ENCODE measurements at places on chromosomes 16 and 17.

DNA sequence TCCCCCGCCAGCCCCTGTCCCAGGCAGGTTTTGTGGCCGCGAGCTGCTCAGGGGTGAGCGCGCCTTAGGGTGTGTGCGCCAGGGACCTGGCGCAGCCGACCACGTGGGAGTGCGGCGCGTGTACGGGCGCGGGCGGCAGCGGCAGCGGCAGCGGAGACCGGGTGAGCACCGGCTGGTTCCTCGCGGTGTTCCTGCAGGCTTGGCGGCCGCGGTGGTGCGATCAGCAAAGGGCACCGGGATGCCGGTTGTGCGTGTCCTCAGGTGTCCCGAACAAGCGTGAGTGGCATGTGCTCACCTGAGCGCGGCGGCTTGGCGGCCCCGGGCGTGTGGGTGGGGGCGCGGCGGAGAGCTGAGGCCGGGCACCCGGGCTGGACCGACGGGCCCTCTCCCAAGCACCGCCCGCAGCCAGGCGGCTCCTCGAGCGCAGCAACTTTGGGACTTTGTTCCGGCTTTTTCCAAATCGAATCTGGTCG is 381 bp upstream of the HSD11B2 start:
- H3K27me3 ChIP-seq: peaks cover 36% of the 10 kb centered on the region
- DNase-seq: peak; percentile 42
- H3K4me1 ChIP-seq: peaks cover 7% of the 10 kb centered on the region
- no peaks in the 10 kb centered on the region for H3K36me3 ChIP-seq
- H3K4me3 ChIP-seq: peak overlapping the region; percentile 77

DNA sequence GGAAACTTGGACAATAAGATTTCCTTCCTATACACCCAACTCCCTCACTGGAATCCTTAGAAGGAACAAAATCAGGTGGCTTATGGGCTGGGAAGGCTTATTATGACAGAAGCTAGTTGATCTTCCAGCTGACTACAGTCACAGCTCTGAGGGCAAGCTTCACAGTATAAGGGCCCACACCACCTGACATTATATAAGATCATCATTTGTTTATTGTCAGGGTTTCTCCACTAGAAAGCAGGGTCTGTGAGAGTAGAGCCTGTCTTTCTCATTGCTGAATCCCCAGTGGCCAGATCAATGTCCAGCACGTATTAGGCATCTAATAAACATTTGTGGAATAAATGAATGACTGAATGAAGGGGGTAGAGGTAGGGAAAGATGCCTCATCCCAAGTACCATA is 57.8 kb upstream of the PHOSPHO1 start:
- no peaks in the 10 kb centered on the region for H3K4me1 ChIP-seq
- H3K36me3 ChIP-seq: no peaks in the 10 kb centered on the region
- no peak overlapping the region for H3K4me3 ChIP-seq
- DNase-seq: no peak
- H3K27ac ChIP-seq: no peak overlapping the region
- H3K27me3 ChIP-seq: no peaks in the 10 kb centered on the region

GRCh38 chr17:17902376-17902775 is 65.6 kb upstream of the SREBF1 start:
- H3K27me3 ChIP-seq: no peaks in the 10 kb centered on the region
- H3K4me1 ChIP-seq: peaks cover 5% of the 10 kb centered on the region
- DNase-seq: no peak
- no peak overlapping the region for H3K27ac ChIP-seq
- peaks cover 10% of the 10 kb centered on the region for H3K36me3 ChIP-seq
- H3K4me3 ChIP-seq: no peak overlapping the region

DNA sequence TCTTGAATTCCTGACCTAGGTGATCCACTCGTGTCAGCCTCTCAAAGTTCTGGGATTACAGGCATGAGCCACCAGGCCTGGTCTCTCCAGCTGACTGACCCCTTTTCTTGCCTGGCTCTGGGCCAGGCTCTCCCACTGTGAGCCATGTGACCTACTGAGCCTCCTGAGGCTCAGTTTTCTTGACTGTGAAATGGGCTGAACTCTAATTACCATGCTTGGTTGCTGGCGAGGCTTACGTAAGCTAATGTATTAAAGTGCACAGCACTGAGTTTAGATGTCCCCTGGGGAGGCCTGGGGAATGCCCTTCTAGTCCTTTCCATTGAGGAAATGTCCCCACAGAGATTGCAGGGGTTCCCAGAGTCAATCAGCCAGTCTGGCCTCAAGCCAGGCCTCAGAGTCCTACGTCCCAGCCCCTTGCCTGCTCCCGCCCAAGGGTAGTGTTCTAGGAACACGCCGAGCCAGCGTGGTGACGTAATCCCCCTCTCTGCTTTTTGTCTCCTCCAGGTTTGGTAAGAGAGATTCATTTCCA is 45.8 kb upstream of the LGALS9 start:
- no peak overlapping the region for H3K27ac ChIP-seq
- peaks cover 7% of the 10 kb centered on the region for H3K4me1 ChIP-seq
- no peak for DNase-seq
- H3K36me3 ChIP-seq: peaks cover 20% of the 10 kb centered on the region

DNA sequence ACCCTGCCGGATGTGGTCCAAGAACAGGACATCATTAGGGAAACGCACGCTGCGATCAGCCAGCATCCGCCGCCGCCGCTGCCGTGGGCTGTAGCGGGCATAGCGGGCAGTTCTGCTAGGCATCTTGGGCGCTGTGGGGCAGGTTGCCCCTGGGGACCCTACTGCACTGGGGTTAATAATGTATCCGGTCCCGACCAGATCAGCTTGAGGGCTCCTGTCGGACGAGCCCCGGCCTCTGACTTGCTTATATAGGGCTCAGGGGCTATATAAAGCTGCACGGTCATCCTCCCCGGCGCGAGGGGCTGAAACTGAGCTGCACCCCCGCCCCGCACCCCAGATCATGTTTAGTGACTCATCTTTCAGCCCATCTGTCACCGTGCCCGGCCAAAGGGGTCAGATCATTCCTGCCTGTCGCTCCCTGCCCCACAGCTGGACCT is at the start of gene PPP1R27:
TSS of gene PPP1R27 (minus strand) at position 220 of the 437 bp plus-strand sequence. CDS start at position 123, 97 bp downstream.
- peak within 1 kb of the TSS; percentile 91 for H3K27ac ChIP-seq
- H3K4me1 ChIP-seq: peaks cover 20% of the 10 kb centered on the region
- peak within 1 kb of the TSS; percentile 88 for H3K4me3 ChIP-seq
- no peak for DNase-seq
- H3K36me3 ChIP-seq: peaks cover 3% of the 10 kb centered on the region

GRCh38 chr17:58113947-58114346 is 30.7 kb downstream of the DYNLL2 start:
- H3K4me1 ChIP-seq: no peaks in the 10 kb centered on the region
- no peak for DNase-seq
- no peak overlapping the region for H3K27ac ChIP-seq
- H3K4me3 ChIP-seq: no peak overlapping the region
- H3K36me3 ChIP-seq: no peaks in the 10 kb centered on the region
- H3K27me3 ChIP-seq: peaks cover 4% of the 10 kb centered on the region

- H3K4me1 ChIP-seq: no peaks in the 10 kb centered on the region
- no peak overlapping the region for H3K4me3 ChIP-seq
- H3K27me3 ChIP-seq: no peaks in the 10 kb centered on the region
- H3K27ac ChIP-seq: no peak overlapping the region
- H3K36me3 ChIP-seq: no peaks in the 10 kb centered on the region
These were observed 9.7 kb downstream of the CACNG1 start for GRCh38 chr17:67054011-67054591.

GRCh38 chr17:31494259-31495021 is 103.0 kb downstream of the RAB11FIP4 start:
- H3K27me3 ChIP-seq: no peaks in the 10 kb centered on the region
- peak overlapping the region; percentile 69 for H3K4me3 ChIP-seq
- H3K27ac ChIP-seq: peak overlapping the region; percentile 97

DNA sequence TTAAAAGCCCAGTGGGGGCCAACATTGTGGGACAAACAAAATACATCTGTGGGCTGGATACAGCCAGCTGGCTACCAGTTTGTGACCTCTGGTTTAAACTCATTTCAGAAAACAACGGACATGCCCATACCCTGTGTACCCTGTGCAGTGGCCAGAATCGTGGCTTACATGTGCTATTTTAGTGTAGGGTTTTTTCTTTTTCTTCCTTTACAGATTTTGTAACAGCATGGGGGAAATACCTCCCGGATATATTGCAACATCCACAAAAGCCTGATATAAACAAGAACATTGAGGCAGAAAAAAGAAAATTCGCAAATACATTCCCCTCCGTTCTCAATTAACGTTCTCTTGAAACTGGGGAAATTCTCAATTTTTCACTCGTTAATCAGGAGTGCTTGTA is 7.3 kb downstream of the HS3ST4 start:
- H3K4me3 ChIP-seq: no peak overlapping the region
- H3K36me3 ChIP-seq: no peaks in the 10 kb centered on the region
- H3K4me1 ChIP-seq: no peaks in the 10 kb centered on the region
- no peak for DNase-seq
- peaks cover 23% of the 10 kb centered on the region for H3K27me3 ChIP-seq

GRCh38 chr16:52657924-52658323 is 111.0 kb upstream of the TOX3 start:
- no peaks in the 10 kb centered on the region for H3K36me3 ChIP-seq
- H3K4me3 ChIP-seq: no peak overlapping the region
- no peaks in the 10 kb centered on the region for H3K4me1 ChIP-seq
- no peak for DNase-seq

GRCh38 chr16:57769541-57770145 is 32.6 kb downstream of the KIFC3 start:
- H3K27ac ChIP-seq: no peak overlapping the region
- no peaks in the 10 kb centered on the region for H3K4me1 ChIP-seq
- no peaks in the 10 kb centered on the region for H3K36me3 ChIP-seq

GRCh38 chr17:65743308-65743655 is 181.8 kb upstream of the AXIN2 start:
- no peaks in the 10 kb centered on the region for H3K27me3 ChIP-seq
- H3K36me3 ChIP-seq: no peaks in the 10 kb centered on the region
- no peak overlapping the region for H3K27ac ChIP-seq
- H3K4me3 ChIP-seq: no peak overlapping the region
- no peak for DNase-seq
- H3K4me1 ChIP-seq: peaks cover 21% of the 10 kb centered on the region

DNA sequence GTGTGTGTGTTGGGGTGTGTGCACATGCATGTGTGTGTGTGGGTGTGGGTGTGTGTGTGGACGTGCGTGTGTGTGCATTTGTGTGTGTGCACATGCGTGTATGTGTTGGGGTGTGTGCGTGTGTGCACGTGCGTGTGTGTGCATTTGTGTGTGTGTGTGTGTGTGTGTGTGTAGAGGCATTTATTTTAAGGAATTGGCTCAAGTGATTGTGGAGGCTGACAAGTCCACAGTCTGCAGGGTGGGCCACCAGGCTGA is 37.9 kb upstream of the JPH3 start:
- H3K4me3 ChIP-seq: no peak overlapping the region
- H3K4me1 ChIP-seq: no peaks in the 10 kb centered on the region
- DNase-seq: no peak
- H3K36me3 ChIP-seq: no peaks in the 10 kb centered on the region

DNA sequence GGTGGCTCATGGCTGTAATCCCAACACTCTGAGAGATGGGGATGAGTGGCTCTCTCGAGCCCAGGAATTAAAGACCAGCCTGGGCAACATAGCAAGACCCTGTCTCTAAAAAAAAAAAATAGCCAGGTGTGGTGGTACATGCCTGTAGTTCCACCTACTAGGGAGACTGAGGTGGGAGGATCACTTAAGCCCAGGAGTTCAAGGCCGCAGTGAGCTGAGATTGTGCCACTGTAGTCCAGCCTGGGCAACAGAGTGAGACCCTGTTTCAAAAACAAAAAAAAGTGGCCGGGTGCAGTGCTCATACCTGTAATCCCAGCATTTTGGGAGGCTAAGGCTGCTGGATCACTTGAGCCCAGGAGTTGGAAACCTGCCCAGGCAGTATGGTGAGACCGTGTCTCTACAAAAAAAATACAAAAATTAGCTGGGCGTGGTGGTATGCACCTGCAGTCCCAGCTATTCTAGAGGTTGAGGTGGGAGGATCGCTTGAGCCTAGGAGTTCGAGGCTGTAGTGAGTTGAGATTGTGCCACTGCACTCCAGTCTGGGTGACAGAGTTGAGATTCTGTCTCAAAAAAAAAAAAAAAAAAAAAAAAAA is 3.0 kb downstream of the C16orf54 start:
- peaks cover 74% of the 10 kb centered on the region for H3K4me1 ChIP-seq
- DNase-seq: no peak
- H3K27ac ChIP-seq: peak overlapping the region; percentile 97
- peak overlapping the region; percentile 84 for H3K4me3 ChIP-seq
- H3K36me3 ChIP-seq: peaks cover 28% of the 10 kb centered on the region

GRCh38 chr17:1275962-1276736 is 3.3 kb upstream of the TRARG1 start:
- H3K27me3 ChIP-seq: peaks cover 27% of the 10 kb centered on the region
- H3K27ac ChIP-seq: no peak overlapping the region
- no peak overlapping the region for H3K4me3 ChIP-seq
- no peaks in the 10 kb centered on the region for H3K36me3 ChIP-seq
- H3K4me1 ChIP-seq: peaks cover 3% of the 10 kb centered on the region

DNA sequence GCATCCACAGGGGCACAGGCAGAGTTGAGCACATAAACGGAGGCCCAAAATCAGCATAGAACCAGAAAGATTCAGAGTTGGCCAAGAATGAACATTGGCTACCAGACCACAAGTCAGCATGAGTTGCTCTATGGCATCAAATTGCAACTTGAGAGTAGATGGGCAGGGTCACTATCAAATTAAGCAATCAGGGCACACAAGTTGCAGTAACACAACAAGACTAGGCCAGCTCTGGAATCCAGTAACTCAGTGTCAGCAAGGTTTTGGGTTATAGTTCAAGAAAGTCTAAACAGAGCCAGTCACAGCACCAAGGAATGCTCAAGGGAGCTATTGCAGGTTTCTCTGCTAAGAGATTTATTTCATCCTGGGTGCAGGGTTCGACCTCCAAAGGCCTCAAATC is 12.9 kb downstream of the G6PC1 start:
- no peaks in the 10 kb centered on the region for H3K36me3 ChIP-seq
- peaks cover 7% of the 10 kb centered on the region for H3K27me3 ChIP-seq
- H3K4me1 ChIP-seq: no peaks in the 10 kb centered on the region
- no peak overlapping the region for H3K27ac ChIP-seq

DNA sequence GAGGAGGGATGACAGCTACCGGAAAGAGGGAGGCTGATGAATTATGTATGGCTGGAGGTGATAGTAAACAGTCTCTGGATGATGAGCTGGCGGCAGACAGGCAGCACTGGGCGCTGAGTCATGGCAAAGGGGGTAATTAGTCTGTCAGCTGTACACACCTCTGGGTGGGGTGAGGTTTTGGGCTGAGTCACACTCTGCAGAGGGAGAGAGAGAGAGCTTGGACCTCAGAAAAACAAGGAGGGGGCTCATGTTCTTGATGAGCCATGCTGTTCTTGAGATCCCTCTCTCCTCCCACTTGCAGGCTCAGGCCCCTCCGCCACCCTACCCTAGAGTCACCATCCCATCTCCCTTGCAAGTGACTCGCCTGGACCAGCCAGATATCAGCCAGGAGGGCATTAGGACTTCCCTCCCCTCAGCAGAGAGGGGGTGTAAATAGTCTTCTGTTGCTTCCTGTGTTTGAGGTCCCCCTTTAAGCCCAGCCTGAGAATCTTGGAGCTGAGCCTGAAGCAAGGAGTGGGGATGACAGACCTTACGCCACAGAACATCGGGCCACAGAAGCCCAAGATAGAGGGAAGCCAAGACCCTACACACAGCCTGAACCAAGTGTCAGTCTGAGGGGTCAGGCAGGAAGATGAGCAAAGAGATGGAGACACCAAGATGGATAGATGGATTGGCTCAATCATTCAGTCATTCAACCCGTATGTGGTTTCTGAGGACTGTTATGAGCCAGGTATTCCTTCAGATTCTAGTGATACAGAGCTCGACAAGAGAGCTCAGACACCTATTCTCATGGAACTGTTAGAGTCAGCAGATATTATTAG is 383.2 kb upstream of the CCL2 start:
- no peaks in the 10 kb centered on the region for H3K36me3 ChIP-seq
- H3K4me1 ChIP-seq: no peaks in the 10 kb centered on the region
- H3K27me3 ChIP-seq: peaks cover 16% of the 10 kb centered on the region
- no peak overlapping the region for H3K4me3 ChIP-seq
- DNase-seq: peak; percentile 2
- no peak overlapping the region for H3K27ac ChIP-seq

- H3K36me3 ChIP-seq: no peaks in the 10 kb centered on the region
- peaks cover 3% of the 10 kb centered on the region for H3K4me1 ChIP-seq
- H3K27ac ChIP-seq: no peak overlapping the region
- no peak overlapping the region for H3K4me3 ChIP-seq
- no peak for DNase-seq
These were observed 9.2 kb upstream of the ITPRIPL2 start for GRCh38 chr16:19104607-19105006.

Data from activated CD8-positive, alpha-beta T cell treated with anti-CD3 and anti-CD28 coated beads for 36 hours (primary cell).